ENCODE measurements at places on chromosomes 5 and 9.

- DNase-seq: no peak
Observed at GRCh38 chr5:120327180-120327579, 136.9 kb upstream of the PRR16 start.

- no peak for DNase-seq
Observed at GRCh38 chr9:119368179-119368578, 1.1 kb downstream of the BRINP1 start.

- no peak for DNase-seq
Observed at GRCh38 chr9:116795821-116796220, 108.7 kb downstream of the TRIM32 start.

- no peak for DNase-seq
Observed at GRCh38 chr5:164000241-164000640, 494.8 kb downstream of the MAT2B start.

DNA sequence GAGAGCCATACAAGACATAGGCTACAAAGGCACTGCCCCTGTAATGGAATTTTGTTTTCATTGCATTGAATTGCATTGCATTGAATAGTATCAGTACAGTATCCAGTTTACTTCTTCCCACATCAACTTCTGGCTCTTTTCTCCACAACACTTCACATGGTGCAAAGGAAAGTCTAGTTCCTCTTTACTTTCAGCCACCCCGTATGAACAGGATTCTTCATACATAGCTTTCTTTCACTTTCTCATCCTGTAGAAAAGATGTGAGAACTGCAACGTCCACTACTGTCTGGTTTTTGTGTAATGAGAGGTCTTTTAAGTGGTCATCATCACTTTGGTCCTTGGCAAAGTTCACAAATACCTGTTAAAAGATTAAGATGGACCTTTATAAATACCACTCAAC is 20.2 kb downstream of the NIPSNAP3B start:
- no peak for DNase-seq

GRCh38 chr5:147084702-147085101 is 150.1 kb upstream of the STK32A start:
- DNase-seq: no peak

DNA sequence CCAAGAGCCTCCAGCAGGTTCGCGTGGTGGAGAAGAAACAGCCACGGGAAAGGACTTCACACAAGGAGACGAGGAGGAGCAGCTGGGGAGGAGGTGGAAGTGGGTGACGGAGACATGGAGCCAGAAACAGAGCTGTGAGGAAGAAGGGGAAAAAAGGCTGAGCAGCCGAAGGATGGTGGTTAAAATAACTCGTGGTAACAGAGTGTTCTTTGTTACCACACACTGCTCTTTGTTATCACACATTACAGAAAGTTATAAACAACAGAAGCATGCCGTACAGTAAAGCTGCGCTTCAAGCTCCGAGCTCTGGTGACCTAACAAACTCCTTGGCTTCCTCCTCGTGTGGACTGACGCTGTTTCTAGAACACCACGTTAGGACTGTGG is 215.4 kb downstream of the GLIS3 start:
- DNase-seq: peak; percentile 24

All from RPMI7951 (cell line).